ENCODE measurements at places on chromosomes 5 and 9. TPM values are rescaled to one million over a fixed set of nuclear protein-coding genes. Genes with fewer than 3 reads are reported as not detected.

DNA sequence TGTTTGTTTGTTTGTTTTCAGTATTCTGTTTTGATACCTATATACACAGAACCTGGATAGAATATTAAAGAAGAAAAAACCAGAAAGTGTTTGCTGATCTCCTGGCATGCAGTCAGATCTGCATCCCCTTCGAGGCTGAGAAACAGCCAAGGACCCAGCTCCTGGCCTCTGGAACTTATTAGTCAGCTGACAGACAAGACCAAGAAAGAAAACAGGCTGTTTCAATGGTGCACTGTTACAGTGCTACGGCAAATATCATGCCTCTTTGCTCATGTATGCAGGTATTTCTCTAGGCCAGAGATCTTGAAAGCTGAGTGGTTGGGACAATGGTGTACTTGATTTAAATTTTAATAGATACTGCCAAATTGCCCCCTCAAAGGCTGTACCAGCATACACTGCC lies 95.0 kb downstream of the C5orf15 start:
- no peak for DNase-seq

Gene MEGF10
- polyA plus RNA-seq: 0.02 TPM

GRCh38 chr5:38613992-38614836 lies 57.8 kb upstream of the LIFR start:
- DNase-seq: peak; percentile 69

- no peak for DNase-seq
Measured at GRCh38 chr5:131279204-131279603, 15.4 kb downstream of the CDC42SE2 start.

Gene ZDHHC11
- polyA plus RNA-seq: 6.8 TPM

GRCh38 chr5:64505769-64506566 lies at the start of gene RGS7BP:
Gene RGS7BP, plus strand, starts transcription at chr5:64506015. Its CDS starts 610 bp downstream, at chr5:64506625.
- peak; percentile 71 for DNase-seq

DNA sequence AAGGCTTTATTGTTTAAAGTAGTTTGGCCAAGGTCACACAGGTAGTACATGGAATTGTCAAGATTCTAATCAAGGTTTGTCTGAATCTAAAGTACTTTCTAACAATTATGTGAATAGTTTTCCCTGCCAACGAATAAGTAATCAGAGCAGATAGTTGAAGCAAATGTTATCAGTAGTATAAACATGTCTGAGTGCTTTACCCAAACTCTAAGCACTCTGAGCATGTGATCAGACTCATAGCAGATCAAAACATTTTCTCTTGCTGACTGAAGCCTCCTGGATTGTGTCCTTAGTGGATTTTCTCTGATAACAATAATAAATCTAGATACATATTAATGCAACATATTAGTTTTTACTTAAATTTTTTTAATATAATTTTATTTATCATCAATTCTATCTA lies 995.0 kb downstream of the EFNA5 start:
- peak; percentile 21 for DNase-seq

Gene F2RL2
- 0.18 TPM for polyA plus RNA-seq

Gene IFNA13
- not detected for polyA plus RNA-seq
